Activated T-cell treated with anti-CD3 and anti-CD28 coated beads, Interleukin-2, amount 50 U/mL, for 72 hours (primary cell): ENCODE measurements at places on chromosomes 1 and 21. TPM values are rescaled to one million over a fixed set of nuclear protein-coding genes. Genes with fewer than 3 reads are reported as not detected.

- DNase-seq: no peak
Measured at GRCh38 chr1:218828125-218828650, 345.5 kb upstream of the LYPLAL1 start.

DNA sequence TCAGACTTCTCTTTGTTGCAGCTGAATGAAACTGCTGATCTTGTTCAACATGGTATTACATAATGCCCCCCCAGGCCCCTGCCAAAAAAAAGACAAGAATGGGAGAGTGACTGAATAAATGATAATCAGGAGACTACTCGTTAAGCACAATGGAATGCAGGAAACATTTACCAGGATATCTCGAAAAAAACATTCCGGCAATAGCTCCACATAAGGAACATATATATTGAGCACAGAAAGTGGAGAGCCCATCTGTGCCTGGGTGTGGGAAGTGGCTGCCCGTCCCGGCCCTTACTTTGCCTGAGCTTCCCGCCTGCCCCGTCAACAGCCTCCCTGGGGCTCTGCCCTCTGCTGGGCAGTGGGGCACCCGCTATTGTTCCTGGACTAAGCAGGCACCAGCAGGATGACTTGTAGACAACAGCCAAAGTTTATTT lies 13.3 kb downstream of the TRIM11 start:
- DNase-seq: no peak

- no peak for DNase-seq
Measured at GRCh38 chr1:101158424-101158823, 78.4 kb upstream of the S1PR1 start.

- no peak for DNase-seq
Measured at GRCh38 chr21:28133116-28133515, 859.6 kb downstream of the LTN1 start.

AIM2 gene
- total RNA-seq: 37.6 TPM

OR2L2 gene
- total RNA-seq: 0.12 TPM

STX12 gene
- 25.0 TPM for total RNA-seq

IGFN1 gene
- 0.02 TPM for total RNA-seq

OR2L8 gene
- not detected for total RNA-seq

ALG14 gene
- 4.1 TPM for total RNA-seq

RBP7 gene
- not detected for total RNA-seq
